Upper lobe of left lung (tissue), 6 donors: ENCODE measurements at places on chromosomes 12 and 14. TPM values are rescaled to one million over a fixed set of nuclear protein-coding genes. Genes with fewer than 3 reads are reported as not detected.

DNA sequence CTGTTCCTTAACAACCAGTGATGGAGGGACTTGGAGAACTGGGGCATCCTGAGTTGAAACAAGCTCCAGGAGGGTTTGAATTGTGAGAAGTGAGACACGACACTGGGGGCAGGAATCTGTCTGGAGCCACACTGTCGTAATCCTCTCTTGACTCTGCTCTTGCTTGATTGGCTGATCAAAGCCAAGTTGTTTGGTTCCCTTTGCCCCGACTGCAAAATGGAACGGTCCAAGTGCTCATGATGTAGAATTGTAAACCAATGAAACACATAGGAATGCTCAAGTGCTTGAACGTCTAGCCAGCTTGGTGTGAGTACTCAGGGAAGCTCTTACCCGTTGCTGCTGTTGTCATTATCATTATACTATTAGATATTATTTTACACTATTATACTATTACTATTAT is 98.1 kb downstream of the TMEM132C start:
- H3K4me3 ChIP-seq, result no peak overlapping the region
- no peaks in the 10 kb centered on the region for H3K4me1 ChIP-seq
- H3K27me3 ChIP-seq, result no peaks in the 10 kb centered on the region

The SLC10A1 gene
- total RNA-seq, result not detected

- no peak overlapping the region for H3K27ac ChIP-seq
- no peak for DNase-seq
- H3K4me1 ChIP-seq, result no peaks in the 10 kb centered on the region
- no peak overlapping the region for H3K4me3 ChIP-seq
Observed at GRCh38 chr14:64817631-64818030, 62.1 kb downstream of the SPTB start.

The GARIN6 gene
- not detected for total RNA-seq

The SLC5A8 gene
- not detected for total RNA-seq

The CIROP gene
- not detected for total RNA-seq

GRCh38 chr12:108313606-108314351 is 25.3 kb downstream of the CMKLR1 start:
- H3K4me1 ChIP-seq, result peaks cover 60% of the 10 kb centered on the region
- peak; percentile 59 for DNase-seq
- no peak overlapping the region for H3K4me3 ChIP-seq

DNA sequence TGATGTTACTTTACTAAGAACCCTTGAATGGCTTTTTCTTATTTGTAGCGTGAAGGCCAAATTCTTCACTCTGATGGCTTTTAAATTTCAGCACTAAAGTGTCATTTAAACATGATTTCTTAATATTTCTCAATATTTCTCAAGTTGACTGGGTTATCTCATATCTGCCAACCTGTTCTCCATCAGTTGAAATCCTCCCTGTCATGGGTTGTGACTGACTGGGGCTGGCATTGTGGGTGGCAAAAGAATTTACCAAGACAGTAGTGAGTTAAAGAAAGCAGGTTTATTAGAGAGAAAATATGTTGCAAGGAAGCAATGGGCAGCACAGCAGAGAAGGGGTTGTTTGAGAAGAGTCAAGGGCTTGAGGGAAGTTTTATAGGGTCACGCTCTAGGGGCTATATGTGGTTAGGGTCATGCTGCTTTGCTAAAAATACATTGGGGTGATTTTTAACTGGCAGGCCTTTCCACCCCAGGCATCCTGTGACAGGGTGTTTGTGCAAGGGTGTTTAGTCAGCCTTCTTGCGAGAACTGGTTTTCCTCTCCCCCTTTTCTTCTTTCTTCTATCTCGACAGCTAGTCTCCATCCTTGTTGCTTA is 232.8 kb upstream of the SEL1L start:
- no peak overlapping the region for H3K27ac ChIP-seq
- H3K36me3 ChIP-seq, result no peaks in the 10 kb centered on the region
- H3K4me3 ChIP-seq, result no peak overlapping the region
- no peak for DNase-seq

The CAPZA3 gene
- not detected for total RNA-seq

- no peaks in the 10 kb centered on the region for H3K27me3 ChIP-seq
- H3K27ac ChIP-seq, result no peak overlapping the region
- H3K4me3 ChIP-seq, result no peak overlapping the region
- no peaks in the 10 kb centered on the region for H3K36me3 ChIP-seq
Observed at GRCh38 chr14:72884386-72884785, 9.5 kb downstream of the DPF3 start.

The CALCOCO1 gene
- 167 TPM for total RNA-seq

The RIPK3 gene
- 16.1 TPM for total RNA-seq

DNA sequence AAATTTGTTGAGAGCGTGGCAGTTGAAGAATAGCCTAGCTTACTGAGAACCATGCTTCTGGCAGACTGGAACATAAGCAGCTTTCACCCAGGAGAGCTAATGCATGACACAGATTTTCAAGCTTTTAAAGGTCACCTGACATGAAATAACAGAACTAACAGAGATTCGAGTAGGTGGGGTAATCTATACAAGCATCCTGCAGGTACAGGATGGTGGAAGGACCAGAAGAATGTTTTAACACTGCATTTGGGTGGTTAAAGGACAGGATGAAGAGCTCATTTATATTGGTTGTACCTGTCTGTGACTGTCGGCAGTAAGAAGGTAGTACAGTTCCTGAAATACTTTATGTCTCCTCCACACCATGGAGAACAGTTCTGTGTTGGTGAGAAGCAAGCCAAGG is 8.9 kb downstream of the PELI2 start:
- H3K27me3 ChIP-seq, result no peaks in the 10 kb centered on the region
- no peak overlapping the region for H3K27ac ChIP-seq
- no peaks in the 10 kb centered on the region for H3K36me3 ChIP-seq
- no peak overlapping the region for H3K4me3 ChIP-seq
- peaks cover 19% of the 10 kb centered on the region for H3K4me1 ChIP-seq
- DNase-seq, result no peak

- no peak overlapping the region for H3K27ac ChIP-seq
- no peak for DNase-seq
- no peaks in the 10 kb centered on the region for H3K27me3 ChIP-seq
- H3K4me1 ChIP-seq, result peaks cover 5% of the 10 kb centered on the region
- H3K36me3 ChIP-seq, result no peaks in the 10 kb centered on the region
Observed at GRCh38 chr14:96421236-96421635, 29.3 kb downstream of the AK7 start.

The IFI27 gene
- 250 TPM for total RNA-seq

The HOXC9 gene
- not detected for total RNA-seq

The SCAF11 gene
- 98.5 TPM for total RNA-seq

DNA sequence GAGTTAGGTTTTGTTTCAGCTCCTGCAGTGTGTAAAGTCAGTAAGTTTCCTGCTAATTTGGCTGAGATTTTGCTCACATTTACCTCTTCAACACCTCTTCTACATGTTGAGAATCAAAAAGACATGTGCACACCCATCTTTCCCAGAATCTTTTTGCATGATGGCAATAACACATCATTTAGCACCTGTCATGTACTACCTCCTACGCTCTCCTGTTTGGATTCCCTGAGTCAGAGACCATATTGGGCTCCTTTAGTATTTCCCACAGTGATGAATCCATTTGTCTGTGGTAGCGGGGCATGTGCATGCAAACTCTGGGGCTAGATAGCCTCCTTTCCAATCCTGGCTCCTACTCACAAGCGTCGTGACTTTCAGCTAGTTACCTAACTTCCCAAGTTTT is 20.1 kb downstream of the PLBD1 start:
- DNase-seq, result no peak
- H3K36me3 ChIP-seq, result no peaks in the 10 kb centered on the region
- H3K27me3 ChIP-seq, result no peaks in the 10 kb centered on the region
- H3K4me3 ChIP-seq, result no peak overlapping the region
- H3K4me1 ChIP-seq, result no peaks in the 10 kb centered on the region

GRCh38 chr12:62603811-62604098 is 137.1 kb downstream of the MON2 start:
- peak; percentile 90 for DNase-seq
- H3K4me3 ChIP-seq, result peak overlapping the region; percentile 66
- peak overlapping the region; percentile 95 for H3K27ac ChIP-seq
- H3K4me1 ChIP-seq, result peaks cover 22% of the 10 kb centered on the region
- H3K36me3 ChIP-seq, result no peaks in the 10 kb centered on the region
- no peaks in the 10 kb centered on the region for H3K27me3 ChIP-seq

DNA sequence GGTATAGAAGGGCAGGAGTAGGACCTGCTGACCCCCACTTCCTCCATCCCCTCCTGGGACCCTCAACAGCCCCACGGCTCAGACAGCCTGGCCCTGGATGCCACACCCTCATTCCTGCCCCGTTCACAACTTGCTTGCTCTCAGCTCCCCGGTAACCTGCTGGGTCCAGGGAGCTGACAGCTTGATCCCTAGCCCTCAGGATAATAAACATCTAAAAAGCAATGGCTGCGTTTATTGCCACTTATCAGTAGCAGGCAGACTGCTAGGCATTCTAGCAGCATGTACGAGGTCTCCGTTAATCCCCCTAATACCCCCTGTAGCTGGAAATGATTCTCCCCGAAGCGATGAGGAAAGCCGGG is 24.3 kb upstream of the RPLP0 start:
- H3K4me1 ChIP-seq, result peaks cover 72% of the 10 kb centered on the region
- peaks cover 40% of the 10 kb centered on the region for H3K36me3 ChIP-seq
- H3K27me3 ChIP-seq, result no peaks in the 10 kb centered on the region
- DNase-seq, result no peak
- no peak overlapping the region for H3K4me3 ChIP-seq

DNA sequence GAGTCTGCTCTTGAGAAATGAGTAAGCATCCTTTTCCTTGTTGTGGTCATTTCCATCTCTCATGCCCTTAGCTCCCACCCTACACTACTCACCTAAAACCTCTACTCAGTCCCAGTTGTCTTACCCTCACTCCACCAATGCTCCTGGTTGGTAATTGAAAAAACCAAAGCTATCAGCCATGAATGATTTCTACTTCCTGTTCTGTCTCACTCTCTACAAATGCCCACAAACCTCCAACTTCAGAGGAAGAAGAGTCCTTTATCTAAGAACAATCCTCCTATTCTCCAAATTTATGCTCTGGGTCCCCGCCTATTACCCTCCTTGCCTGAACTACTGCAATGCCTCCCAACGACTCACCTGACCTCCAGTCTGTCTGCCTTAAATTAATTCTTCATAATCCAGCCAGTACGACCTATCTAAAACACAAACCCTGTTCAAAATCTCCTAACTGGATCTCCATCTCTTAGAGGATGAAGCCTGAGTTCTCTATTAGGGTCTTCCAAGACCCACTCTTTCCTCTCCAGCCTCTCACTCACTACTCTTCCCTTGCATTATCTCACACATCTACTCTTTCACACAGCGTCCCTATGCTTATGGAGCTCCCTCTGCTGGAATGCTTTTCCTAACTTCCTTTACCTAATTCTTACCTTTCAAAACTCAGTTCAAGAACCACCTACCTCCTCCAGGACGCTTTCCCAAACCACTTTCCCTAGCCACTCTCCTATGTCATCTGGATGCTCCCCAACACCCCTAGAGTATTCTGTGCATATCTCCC is 2.2 kb downstream of the DHRS1 start:
- H3K4me3 ChIP-seq, result no peak overlapping the region
- DNase-seq, result no peak
- peak overlapping the region; percentile 66 for H3K27ac ChIP-seq
- peaks cover 48% of the 10 kb centered on the region for H3K4me1 ChIP-seq

GRCh38 chr12:57181561-57182155 is 34.2 kb upstream of the LRP1-AS start:
- H3K4me3 ChIP-seq, result no peak overlapping the region
- no peak overlapping the region for H3K27ac ChIP-seq
- no peak for DNase-seq
- no peaks in the 10 kb centered on the region for H3K27me3 ChIP-seq
- no peaks in the 10 kb centered on the region for H3K4me1 ChIP-seq

DNA sequence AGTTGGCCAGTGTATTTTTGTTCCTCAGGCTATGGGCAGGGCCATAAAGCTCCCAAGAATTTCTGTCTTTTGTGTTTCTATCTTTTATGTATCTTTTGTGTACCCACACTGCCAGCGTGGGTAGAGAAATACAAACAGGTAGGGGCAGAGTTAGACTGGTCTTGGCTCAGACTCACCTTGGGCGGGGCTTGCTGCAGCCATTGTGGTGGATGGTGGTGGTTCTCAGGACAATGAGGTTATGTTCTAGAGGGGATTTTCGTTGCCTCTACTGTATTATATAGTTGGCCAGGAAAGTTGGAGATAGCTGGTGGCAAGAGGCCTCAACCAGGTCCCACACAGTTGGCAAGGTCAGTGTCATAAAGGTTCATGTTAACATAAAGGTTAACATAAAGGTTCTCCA is 977.5 kb upstream of the LRFN5 start:
- no peaks in the 10 kb centered on the region for H3K36me3 ChIP-seq
- no peaks in the 10 kb centered on the region for H3K4me1 ChIP-seq
- no peak overlapping the region for H3K27ac ChIP-seq
- no peak for DNase-seq

DNA sequence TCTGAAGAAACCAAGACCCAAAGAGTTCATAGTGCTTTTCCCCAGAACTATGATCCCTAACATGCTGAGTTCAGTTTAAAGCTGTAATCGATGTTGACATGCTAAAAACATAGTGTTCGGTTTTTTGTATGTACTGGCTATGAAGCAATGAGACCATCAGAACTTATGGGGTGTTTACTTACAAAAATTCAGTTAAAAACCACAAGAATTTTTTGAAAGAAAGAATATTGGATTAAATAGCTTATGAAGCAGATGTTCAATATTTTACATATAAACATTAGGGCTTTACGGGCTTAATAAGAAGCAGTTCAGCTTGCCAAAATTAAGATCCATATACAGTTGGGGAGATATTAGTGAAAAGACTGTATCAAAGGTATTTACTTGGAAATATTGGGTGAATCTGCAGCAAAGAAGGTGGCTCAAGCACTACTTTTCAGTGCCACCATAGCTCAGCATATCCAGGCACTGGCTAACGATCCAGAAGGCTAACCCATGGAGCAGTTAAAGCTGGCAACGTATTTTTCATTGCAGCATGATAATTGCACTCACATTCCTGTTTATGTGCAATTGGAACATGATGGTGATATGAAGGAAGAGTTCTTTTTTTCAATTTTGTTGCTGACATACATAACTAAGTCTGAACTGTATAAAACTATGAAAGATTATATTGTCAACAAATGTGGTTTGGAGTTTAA is 125.9 kb downstream of the EFCAB11 start:
- no peak overlapping the region for H3K4me3 ChIP-seq
- no peak overlapping the region for H3K27ac ChIP-seq
- no peaks in the 10 kb centered on the region for H3K4me1 ChIP-seq
- no peak for DNase-seq
- H3K27me3 ChIP-seq, result no peaks in the 10 kb centered on the region

DNA sequence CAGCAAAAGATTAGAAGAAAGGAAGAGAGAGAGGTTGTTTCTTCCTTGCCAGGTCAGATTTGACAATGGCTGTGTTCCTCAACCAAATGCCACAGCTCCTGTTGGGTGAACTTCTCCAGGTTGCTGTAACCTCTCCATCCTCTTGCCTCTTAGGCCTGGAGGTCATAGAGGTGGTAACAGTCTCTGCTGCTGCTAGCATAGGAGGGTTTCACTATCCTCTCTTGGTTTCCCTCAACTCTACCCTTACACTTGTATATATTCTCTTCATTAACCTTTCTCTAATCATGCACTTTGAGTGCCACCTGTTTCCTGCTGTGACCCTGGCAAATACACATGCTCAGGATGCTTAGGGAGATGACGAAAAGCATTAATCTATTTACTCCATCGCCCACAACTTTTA is 67.7 kb upstream of the HIF1A start:
- no peak for DNase-seq
- H3K27me3 ChIP-seq, result no peaks in the 10 kb centered on the region
- H3K4me3 ChIP-seq, result no peak overlapping the region
- H3K4me1 ChIP-seq, result no peaks in the 10 kb centered on the region
- H3K36me3 ChIP-seq, result no peaks in the 10 kb centered on the region

The CCDC88C gene
- total RNA-seq, result 38.9 TPM

The CLEC9A gene
- total RNA-seq, result 0.89 TPM

GRCh38 chr12:20128928-20129327 is 239.4 kb upstream of the PDE3A start:
- no peaks in the 10 kb centered on the region for H3K36me3 ChIP-seq
- H3K27me3 ChIP-seq, result no peaks in the 10 kb centered on the region
- DNase-seq, result no peak
- H3K4me1 ChIP-seq, result no peaks in the 10 kb centered on the region
- H3K4me3 ChIP-seq, result no peak overlapping the region
